ENCODE measurements at places on chromosomes 11 and 22. TPM values are rescaled to one million over a fixed set of nuclear protein-coding genes. Genes with fewer than 3 reads are reported as not detected.

Gene MS4A14
- 0.11 TPM for total RNA-seq

Gene MED19
- 35.0 TPM for total RNA-seq

Gene APOA1
- not detected for total RNA-seq

- DNase-seq, result no peak
These were observed 868 bp upstream of the MYEOV start for GRCh38 chr11:69293087-69293486.

GRCh38 chr22:23569291-23569690 lies 10.8 kb downstream of the IGLL1 start:
- DNase-seq, result no peak

- no peak for DNase-seq
These were observed at the start of gene PLET1 for GRCh38 chr11:112260490-112260889. TSS of gene PLET1 (minus strand) at chr11:112260860. CDS start at chr11:112260589, 271 bp downstream.

DNA sequence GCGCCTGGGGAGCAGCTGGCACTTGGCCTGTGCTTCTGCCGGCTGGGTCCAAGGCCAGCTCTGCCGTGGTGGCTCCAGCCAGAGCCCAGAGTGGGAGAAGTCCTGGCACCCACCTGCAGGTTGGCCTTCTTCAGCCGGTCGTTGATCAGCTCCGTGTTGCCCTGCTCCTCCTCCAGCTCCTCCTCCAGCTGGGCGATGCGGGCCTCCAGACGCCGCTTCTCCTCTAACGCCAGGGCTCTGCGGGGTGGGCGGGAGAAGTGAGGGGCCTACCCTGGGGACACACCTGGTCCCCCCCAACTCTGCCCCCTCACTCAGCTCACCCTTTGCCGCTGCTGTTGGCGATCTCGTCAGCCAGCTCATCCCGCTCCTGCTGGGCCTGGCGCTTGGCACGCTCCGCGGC lies 32.6 kb downstream of the APOL1 start:
- DNase-seq, result no peak

DNA sequence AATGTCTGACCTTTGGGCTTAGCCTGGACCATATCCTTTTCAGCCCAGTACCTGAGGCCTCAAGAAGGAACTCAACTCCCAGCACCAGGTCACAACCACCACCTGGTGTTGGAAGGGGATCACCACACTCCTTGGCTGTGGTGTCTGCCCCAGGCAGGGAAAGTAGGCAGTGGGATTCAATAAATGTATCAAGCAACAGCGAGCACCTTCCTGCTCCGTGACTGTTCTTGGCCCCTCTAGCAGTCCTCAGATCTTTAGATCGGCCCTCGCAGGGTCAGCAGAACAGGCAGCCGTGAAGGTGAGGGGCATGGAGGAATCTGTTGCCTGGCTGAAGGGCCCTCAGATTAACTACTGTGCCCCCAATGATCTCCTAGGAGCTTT lies 15.9 kb downstream of the ARFGAP2 start:
- no peak for DNase-seq
